ENCODE measurements at places on chromosomes 7 and 10. TPM values are rescaled to one million over a fixed set of nuclear protein-coding genes. Genes with fewer than 3 reads are reported as not detected.

DNA sequence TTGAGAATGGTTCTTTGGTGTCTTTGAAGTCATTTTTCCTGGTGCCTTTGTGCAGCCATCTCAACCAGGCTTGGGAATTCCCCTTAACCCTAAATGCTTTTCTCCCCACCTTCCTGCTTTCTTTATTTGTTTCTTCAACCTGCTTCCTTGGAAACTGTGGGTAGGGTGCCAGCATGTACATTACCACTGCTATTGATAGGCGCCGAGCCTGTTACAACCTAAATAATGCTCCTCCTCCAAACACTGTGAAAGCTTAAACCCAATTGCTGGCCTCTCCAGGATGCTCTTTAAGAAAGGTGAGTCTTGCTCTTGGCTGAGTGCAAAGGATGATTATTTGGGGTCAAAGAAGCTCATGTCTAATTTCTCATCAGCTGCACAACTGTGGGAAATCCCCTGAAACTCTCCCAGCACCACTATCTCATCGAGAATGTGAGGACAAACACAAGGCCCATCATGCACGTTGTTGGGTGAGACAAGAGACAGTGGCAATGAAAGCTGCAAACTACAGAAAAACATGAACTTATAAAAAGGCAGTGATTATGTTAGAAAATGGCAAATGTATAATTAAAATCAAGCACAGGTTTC is 285.5 kb upstream of the IGFBP3 start:
- DNase-seq, result no peak

DNA sequence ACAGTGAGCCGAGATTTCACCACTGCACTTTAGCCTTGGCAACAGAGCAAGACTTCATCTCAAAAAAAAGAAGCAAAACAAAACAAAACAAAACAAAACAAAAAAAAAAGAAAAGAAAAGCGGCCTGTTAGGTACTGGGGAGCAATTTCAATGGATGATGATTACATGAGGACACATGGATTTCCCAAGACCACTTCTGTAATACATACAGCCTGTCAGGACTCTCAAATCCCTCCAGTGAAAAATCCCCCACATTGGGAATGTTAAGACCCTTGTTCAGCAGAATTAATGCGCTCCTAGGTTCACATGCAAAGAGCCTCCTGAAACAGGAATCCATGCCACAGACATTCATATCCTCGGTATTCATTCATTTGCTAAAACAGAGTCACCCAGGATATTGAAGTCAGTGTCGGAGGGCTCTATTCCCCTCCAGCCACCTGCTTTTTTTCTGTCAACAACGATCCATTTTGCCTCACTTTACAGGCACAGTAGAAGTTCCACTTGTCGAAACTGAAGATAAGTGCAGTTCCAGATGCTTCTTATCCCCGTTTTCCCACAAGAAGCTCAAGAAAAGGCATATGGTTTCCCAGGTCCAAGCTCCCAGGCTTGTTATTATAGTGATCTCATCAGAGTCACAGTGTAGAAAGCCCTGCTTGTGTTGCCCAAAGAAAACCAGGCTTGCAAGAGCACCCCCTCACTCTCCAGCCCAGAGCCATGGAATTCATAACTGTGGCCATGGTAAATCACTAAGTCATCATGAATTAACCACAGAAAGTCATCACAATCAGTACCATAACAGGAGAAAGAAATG is 20.2 kb downstream of the SLC16A12 start:
- DNase-seq, result no peak

GRCh38 chr10:78973901-78974616 is 94.7 kb upstream of the ZMIZ1 start:
- peak; percentile 25 for DNase-seq

DNA sequence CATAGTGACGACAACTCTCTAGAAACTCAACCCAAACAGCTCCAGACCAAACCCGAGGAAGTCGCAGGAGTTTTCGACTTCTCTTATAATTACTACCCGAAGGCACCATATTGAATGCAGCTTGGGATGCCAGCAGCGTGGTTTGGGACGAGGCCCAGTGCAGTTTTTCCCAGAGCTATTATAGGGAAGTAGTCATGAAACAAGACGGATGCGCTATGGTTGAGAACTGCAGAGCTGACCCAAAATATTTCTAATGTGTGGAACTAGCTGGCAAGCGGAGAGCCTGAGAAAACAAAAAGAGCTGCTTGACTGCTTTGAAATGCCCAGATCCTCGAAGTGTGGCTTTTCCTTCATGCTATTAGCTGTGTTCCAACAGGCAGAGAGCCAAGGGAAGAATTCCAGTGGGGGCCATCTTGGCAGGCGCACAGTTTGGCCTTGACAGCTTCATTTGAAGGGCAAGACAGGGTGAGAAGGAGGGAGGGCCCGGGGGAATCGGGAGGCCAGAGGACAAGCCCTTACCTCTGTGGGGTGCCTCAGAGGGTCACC is 122.7 kb downstream of the CUL2 start:
- DNase-seq, result no peak

DNA sequence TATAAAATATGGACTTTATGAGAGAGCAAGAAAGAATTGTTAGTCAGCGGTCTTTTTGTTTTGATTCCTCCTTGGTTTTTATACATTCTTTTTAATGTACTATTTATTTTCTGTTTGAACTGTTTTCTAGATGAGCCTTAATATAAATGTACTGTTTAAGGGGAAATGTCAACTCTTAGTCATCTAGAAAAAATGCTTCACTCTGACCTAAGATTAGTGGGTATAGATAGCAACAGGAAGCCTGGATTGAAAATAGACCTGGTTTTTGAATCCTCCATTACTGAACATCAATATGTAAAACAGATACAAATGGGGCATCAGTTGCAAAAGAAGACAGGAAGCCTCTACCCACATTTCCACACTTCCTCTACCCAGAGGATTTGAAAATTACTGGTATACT is 87.8 kb downstream of the CHRM2 start:
- DNase-seq, result no peak

The MRC1 gene
- not detected for polyA plus RNA-seq

The NPVF gene
- not detected for polyA plus RNA-seq

The EBLN1 gene
- polyA plus RNA-seq, result not detected

Measured in B cell (primary cell).